ENCODE measurements at places on chromosomes 4 and X. TPM values are rescaled to one million over a fixed set of nuclear protein-coding genes. Genes with fewer than 3 reads are reported as not detected.

Gene ZNF157
- 0.32 TPM for total RNA-seq

Gene PASD1
- not detected for total RNA-seq

Gene ADRA2C
- total RNA-seq = not detected

Gene PDLIM3
- total RNA-seq = not detected

- no peak for DNase-seq
Observed at GRCh38 chrX:29143756-29144155, 556.5 kb downstream of the IL1RAPL1 start.

- no peak for DNase-seq
Observed at GRCh38 chr4:7529368-7530080, 94.8 kb upstream of the PSAPL1 start.

DNA sequence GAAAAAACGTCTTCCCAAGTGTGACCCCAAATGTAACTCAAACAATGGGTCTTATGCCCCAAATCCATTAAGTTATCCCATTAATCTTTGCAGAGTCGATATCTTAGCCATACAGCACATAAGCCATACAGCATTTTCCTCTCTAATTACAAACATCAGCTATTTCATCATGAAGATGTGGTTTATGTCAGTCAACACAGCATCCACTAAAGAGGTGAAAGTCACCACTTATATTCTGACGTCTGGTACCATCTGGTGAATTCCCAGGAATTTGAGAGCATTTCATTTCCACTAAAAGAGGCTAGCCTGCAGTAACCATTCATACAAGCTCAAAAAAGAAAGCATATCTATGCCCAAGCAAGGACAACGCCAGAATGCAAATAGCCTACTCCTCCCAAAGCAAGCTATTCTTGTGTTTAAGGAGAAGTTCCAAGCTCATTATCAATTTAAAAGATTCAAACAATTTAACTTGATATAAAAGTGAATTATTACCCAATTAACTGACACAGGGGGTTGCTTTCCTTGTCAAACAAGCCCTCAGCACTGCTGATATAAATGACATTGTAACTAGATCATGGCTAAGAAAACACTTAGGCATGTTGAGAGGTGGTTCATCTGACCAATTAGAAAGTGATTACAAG, 203.3 kb downstream of the ANTXR2 start:
- DNase-seq = no peak

DNA sequence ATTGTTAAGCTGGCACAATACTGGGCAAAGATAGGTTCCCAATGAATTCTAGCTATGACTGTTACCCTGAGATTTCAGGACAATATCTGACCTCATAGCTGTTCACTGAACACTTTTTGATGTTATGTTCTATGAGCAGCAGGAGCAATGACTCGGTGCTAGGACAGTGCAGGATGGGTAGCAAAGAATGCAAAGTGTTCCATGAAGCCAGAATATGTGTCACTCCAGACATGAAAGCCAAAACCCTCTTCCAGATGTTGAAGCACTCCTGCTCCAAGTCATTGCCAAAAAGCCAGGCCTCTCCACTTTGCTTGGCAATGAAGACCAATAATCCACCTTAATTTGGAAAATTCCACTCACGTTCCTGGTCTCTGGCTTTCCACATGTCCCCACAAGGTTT, 300.9 kb upstream of the CPEB2 start:
- no peak for DNase-seq

- DNase-seq = no peak
Observed at GRCh38 chr4:109864134-109864533, 16.2 kb downstream of the LRIT3 start.

DNA sequence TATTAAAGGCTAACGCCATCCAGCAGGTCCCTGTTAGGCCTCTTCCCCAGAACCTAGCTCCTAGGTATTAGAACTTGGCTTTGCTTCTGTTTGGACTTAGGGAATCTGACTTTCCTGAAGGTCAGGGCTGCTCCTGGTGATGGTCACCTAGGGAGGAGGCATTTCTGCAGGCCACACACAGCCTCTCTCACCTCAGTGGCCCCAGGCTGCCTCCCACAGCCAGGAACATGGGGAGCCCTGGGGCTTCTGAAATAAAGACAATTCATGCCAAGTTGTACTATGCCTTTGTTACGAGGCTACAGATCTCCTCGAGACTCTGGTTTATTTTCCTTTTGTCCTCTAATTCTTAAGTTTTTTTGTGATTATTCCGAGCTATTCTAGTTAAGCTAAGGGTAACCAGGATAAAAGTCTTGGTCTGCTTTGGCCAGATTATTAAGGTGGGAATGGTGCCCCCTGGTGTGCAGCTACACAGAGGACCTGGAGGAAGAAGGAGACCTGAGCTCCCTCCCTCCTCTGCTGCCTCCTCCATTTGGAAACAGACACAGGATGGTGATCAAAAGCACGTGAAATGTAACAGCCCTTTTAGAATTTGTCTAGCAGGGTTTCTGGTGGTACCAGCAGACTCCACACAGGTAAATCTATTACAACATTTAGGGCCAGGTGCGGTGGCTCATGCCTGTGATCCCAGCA, 131.0 kb downstream of the DCLK2 start:
- peak; percentile 22 for DNase-seq

GRCh38 chr4:71307729-71308128, 31.1 kb upstream of the SLC4A4 start:
- DNase-seq = no peak

DNA sequence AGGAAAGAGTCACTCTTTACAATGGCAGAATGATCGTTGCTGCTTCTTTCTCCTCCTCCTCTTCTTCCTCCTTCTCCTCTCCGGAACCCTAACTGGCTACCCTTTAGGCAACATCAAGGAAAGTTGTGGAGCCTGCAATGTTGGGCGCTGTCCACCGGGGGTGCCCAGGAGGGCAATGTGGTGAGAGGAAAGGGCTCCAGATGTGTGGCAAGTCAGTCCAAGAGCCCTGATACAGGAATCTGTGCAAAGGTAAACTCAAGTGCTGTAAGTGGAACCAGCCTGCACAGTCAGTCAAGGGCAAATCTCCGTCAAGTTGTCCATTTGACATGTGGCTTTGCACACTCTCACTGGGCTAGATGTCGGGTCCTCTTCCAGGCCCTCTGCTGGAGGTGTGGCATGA, 2.8 kb downstream of the RTL5 start:
- DNase-seq = no peak

DNA sequence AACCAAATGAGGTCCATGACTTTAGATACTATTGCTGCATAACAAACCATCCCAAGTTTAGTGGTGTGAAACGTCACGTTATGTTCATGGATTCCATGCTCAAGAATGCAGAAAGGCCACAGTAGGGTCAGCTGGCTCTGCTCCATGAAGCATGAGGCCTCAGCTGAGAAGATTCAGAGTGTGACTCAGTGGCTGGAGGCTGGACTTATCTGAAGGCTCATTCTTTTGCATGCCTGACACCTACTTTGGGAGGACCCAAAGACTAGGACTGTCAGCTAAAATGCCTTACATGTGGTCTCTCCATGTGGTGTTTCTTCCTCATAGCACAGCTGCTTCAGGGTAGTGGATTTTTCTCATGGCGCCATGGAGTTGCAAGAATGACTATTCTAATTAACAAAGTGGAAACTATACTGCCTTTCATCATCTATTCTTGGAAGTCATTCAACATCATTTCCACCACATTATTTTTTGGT, 11.5 kb upstream of the CCDC149 start:
- DNase-seq = no peak

DNA sequence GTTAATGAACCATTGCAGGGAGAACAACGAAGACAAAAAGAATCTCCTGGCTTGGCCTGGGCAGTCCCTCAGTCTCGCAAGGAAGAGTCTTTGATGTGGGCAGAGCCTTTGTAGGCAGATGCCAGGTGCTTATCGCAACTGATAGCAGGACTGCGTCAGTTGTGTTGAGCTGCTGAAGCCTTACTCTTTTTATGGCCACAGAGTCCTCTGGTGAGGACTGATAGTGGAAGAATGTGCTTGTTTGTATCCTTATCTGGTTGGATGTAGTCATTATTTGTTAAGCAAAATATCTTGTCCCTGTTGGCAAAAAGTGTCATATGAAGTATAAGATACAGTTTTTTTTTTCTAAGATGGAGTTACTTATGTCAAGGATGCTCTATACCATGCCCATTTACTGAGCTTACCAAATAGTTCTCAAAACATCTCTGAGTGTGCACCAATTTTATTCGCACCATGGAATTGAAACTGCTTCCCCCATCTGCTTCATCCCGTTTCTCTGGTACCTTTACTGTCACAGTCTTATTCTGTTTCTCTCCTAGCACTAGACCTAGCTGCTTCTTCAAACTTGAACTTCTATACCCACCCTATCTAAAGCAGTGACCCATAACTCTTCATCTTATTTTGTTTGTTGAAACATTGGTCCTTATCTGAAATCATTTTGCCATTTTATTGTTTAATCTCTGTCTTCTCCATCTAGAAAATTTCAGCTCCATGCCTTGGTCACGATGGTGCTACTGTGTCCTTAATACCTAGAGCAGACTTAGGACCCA, 47.0 kb upstream of the SPRY1 start:
- no peak for DNase-seq

DNA sequence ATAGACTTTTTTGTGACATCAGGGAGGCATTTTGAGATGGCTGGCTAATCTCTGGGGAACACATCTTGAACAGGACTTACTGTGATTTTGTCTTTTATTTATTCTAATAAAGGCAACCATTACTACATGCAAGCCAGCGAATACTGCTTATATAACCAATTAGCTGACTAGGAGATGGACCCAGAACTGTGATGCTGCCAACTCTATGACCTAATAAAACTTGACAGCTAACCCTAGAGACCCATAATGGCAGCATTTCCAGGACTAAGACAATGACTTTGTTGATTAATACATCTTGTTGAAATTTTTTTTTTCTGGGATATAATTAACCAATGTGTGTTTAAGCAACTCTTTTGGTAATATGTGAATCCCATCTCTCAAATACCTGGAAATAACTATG, 584.6 kb downstream of the PRR32 start:
- DNase-seq = no peak

- DNase-seq = no peak
Observed at GRCh38 chrX:4570151-4570550, 856.7 kb upstream of the PRKX start.

DNA sequence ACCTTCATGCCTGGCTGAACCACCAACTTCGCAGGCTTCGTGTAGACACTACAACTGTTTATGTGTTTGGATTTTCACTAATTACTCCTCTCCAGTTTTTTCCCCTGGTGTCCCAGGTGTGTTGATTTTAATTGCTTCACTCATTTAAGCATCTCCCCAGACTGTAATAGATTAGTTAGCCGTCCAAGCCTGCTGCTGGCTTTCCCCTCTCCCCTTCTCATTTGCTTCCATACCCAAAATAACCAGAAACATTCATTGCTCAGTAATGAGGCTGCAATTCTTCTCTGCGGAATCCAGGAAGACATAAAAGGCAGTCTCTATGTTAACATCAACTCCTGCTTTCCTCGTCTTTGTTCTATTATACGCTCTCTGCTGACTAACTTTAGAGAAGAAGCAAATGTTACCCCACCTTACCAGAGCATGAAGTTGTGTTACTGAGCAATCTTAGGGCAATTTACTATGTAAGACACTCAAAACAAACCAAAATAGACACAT, 37.9 kb upstream of the SCRG1 start:
- no peak for DNase-seq

GRCh38 chr4:74900862-74901261, 32.1 kb upstream of the PARM1 start:
- DNase-seq = no peak

- DNase-seq = no peak
Observed at GRCh38 chrX:18995221-18995620, 11.3 kb upstream of the PHKA2 start.

- DNase-seq = no peak
Observed at GRCh38 chr4:7003176-7003878, 39.8 kb upstream of the TADA2B start.

Data from activated CD8-positive, alpha-beta T cell treated with anti-CD3 and anti-CD28 coated beads, Interleukin-2, amount 10 ng/mL, durations not matched to agents 7 days and 5 days (primary cell).